ENCODE measurements at places on chromosomes 2 and 18.
A peak's percentile ranks its signal among the peaks of the same experiment; 100 is the strongest.

DNA sequence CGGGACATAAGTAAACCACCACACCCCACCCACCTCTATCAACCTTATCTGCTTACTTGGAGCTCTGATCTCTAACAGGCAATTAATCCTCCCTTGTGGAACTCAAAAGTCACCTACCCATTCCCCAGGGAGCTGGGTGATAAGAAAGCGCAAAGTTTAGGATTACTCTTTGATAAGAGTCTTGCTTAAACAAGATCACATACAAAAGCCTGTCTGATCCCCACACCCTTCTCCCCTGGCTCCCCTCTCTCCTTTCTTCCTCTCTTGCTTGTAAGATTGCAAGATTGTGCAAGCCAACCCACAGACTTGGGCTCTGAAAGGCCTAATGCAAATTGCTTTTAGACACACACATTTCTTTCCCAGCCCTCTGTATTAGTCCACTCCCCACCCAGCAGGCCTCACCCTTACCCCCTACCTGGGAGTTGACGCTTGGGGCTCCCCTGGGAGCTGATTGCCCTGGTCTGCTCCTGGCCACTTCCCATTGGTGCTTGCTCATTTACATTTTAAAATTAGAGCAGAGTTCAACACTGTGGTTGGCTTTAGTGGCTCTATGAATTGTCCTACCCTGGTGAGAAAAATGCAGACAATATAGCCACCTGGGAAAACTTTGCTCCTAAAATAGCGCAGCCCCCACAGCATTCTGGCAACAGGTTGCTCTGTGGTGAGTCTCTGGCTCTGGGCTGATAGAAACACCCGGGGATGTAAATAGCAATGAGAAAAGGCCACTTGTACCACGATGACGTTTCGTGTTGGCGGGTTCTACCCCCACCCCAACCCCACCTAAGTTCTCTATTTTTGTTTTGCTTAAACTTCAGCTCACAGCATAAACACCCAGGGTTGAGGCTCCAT, 92.8 kb upstream of the MSH2 start:
- no peak for DNase-seq

GRCh38 chr2:111039628-111040383, 80.9 kb upstream of the BCL2L11 start:
- no peak for DNase-seq

DNA sequence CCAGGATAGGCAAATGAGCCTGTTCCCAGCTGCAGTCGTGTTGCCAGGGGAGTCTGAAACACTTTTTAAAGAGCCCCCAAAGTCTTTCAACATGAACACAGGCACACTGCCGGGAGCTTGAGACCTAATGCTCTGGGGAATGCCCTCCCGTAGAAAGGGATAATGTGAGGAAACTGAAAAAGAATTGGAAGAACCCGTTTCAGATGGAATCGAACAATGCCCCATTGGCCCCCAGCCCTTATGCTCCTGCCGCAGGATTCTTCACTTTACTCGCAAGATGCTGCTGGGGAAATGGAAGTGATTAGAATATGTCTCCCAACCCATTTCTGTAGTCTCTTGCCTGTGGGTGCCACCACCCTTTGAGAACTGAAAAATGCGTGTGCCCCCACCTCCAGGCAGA, 136.3 kb upstream of the GATA6 start:
- no peak for DNase-seq

DNA sequence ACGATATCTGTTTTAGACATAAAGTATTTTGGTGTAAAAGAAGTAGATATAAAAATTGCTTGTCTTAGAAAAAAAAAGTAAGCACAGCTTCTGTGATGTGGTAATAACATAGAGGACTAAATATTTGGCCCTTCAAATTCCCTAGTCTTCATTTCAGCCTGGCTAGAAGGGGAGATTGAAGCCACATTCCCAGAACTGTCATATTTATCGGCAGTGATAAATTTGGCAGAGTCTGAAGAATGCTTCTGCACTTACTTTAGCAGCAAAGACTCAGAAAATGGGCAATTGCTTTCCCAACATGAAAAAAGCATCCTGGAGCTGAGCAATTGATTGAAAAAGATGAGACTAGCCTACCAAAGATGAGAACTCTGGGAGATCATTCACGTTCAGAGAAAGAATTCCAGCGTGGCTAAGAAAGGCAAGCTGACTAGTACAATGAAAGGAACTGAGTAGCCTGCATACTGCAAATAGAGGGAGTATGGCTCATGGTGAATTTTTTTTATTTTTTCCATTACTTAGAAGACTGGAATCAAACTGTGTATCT, 278.7 kb upstream of the KLHL29 start:
- DNase-seq: no peak

DNA sequence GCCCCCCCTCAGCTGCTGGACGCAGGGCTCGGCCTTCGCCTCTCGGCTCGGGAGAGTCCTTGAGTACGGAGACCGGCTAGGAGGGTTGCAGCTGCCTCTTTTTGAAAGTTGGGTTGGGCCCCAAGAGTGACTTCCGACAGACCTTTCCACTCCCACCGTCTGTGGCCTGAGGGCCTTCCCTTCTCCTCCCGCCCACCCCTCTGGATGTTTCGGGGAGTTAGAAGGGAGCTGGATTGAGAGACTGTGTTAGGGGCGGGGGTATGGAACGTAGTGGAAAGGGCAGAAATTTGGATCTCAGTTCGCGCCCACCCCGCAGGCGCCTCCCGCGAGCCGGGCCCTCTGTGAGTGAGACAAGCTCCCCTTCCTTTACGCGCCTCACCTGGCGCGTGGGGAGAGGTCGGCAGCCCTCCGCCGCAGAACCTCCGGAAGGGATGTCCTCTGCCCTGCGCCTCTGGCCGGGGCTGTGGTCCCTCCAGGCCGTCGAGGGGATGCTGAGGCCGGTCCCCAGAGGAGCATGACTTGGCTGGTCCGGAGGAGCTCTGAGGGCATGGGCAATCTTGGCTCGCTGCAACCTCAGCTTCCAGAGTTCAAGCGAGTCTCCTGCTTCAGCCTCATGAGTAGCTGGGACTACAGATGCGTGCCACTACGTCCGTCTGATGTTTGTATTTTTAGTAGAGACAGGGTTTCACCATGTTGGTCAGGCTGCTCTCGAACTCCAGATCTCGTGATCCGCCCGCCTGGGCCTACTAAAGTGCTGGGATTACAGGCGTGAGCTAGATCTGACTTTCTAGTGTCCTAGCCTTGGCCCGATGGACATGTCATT, 15.9 kb downstream of the C2orf74 start:
- DNase-seq: peak; percentile 26

DNA sequence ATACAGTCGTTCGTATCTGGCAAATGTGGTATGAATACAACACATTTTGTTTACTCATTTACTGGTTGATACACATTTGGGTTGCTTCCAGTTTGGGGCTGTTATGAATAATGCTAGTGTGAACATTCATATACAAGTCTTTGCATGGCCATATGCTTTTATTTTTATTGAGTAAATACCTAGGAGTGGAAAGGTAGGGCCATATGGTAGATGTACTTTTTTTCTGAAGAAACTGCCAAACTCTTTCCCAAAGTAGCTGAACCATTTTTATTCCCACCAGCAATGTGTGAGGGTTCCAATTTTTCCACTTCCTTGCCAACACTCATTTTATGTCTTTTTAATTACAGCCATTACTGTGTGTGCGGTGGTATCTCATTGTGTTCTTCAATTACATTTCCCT, 496.2 kb upstream of the NRXN1 start:
- no peak for DNase-seq

GRCh38 chr2:75790121-75790813, 79.6 kb upstream of the GCFC2 start:
- peak; percentile 49 for DNase-seq

DNA sequence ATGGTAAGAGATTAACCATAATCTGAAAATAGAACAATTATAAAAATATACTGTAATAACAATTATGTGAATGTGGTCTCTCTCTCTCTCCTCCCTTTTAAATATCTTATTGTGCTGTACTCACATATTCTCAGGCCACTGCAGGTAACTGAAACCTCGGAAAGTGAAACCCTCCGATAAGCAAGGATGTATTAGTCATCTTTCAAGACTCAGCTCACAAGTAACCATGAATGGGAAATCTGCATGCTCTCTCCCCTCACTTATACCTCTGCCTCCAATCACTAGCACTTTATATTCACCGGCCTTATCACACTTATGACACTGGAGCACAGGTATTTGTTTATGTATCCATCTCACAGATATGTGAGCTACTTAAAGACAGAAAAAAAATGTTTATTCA, 139.7 kb downstream of the LRP2 start:
- no peak for DNase-seq
